ENCODE measurements at places on chromosomes 3 and 15.

DNA sequence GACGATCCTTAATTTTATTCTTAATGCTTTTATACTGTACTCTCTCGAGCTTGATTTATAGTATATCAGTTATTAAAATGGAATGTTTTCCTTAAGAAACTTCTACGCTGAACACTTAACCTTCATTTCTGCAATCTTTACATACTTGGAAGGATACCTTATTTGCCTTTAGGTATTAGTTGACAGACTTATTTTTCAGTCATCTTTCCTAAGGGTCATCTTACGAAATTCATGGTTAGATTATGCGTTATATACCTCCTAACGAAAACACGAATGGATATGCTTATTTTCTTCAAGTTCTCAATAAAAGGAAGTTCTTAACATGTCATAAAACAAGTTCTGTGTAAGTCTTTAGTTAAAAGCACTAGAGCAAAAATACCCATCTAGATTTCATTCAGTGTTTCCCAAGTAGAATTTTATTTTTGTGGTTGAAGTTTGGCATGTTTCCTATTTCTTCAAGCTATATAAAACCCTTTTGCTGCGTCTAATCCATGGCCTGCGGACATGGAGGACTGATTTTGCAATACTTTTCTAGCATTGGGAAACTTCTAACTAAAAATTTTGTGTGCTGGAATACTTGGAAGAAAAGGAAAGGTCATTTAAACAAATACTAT is 231.3 kb downstream of the TP63 start:
- DNase-seq, result no peak

DNA sequence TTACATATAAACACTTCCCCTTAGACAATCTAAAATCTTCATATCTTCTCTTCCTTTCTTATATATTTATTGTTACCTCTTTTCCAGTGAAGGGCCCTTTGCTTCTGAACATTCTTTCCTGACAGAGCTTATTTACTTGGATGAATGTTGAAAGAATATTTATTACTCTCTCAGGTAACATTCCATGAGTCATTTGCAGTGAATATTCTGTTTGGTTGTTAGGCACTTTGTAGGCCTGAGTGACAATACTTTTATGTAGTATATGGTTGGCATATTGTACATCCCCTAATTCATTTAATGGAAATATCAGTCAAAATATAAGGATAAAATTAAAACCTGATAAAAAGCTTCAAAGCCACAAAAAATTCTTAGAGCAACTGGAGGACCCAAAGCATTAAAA is 260.9 kb upstream of the KCNMB2 start:
- no peak for DNase-seq

DNA sequence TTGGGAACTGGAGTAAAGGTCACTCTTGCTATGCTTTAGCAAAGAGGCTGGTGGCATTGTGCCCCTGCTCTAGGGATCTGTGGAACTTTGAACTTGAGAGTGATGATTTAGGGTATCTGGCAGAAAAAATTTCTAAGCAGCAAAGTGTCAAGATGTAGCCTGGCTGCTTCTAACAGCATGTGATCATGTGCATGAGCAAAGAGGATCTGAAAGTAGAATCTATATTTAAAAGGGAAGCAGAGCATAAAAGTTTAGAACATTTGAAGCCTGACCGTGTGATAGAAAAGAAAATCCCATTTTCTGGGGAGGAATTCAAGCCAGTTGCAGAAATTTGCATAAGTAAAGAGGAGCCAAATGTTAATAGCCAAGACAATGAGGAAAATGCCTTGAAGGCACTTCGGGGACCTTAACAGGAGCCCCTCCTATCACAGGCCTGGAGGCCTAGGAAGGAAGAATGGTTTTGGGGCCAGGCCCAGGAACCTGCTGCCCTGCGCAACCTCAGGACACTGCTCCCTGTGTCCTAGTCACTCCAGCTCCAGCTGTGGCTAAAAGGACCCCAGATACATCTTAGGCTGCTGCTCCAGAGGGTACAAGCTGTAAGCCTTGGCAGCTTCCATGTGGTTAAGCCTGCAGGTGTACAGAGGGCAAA is 212.2 kb upstream of the LINGO1 start:
- no peak for DNase-seq

GRCh38 chr3:30751610-30752299 is 142.7 kb downstream of the GADL1 start:
- peak; percentile 48 for DNase-seq

DNA sequence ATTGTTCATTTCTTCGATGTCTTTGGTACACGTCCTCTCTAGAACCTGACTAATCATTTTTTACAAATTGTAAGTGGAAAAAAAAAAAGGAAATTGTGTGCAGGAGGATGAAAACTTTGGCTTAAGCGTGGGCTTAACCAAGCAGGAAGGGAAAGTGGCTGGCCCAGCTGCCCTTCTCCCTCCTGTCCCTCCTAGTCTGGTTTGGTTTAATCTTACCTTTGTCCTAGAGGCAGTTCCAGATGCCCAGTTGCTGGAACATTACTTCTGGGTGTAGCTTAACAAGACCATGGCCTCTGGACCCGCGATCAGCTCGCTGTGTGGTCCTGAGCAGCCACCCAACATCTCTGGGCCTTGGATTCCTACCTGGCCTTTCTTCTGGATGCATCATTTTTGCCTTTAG is 15.4 kb downstream of the PAQR5 start:
- no peak for DNase-seq

- no peak for DNase-seq
Measured at GRCh38 chr3:195087328-195087727, 183.6 kb downstream of the XXYLT1 start.

DNA sequence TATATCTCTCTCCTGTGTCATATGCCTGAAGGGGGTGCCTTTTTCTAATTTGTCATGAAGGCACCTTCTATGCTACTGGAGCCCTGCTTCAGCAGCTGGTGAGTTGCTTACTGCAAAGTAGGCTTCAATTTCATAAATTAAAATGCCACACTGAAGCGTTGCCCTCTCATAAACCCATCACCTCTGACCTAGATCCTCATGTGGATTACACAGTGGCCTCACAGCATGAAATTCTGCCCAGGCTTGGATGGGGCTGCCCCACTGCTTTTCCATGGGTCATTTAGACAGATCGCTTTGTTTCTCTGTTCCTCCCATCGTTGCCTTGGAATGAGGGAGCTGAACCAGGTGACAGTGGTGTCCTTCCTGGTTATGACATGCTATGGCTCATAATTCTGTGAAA is 131.2 kb downstream of the RPL22L1 start:
- no peak for DNase-seq

DNA sequence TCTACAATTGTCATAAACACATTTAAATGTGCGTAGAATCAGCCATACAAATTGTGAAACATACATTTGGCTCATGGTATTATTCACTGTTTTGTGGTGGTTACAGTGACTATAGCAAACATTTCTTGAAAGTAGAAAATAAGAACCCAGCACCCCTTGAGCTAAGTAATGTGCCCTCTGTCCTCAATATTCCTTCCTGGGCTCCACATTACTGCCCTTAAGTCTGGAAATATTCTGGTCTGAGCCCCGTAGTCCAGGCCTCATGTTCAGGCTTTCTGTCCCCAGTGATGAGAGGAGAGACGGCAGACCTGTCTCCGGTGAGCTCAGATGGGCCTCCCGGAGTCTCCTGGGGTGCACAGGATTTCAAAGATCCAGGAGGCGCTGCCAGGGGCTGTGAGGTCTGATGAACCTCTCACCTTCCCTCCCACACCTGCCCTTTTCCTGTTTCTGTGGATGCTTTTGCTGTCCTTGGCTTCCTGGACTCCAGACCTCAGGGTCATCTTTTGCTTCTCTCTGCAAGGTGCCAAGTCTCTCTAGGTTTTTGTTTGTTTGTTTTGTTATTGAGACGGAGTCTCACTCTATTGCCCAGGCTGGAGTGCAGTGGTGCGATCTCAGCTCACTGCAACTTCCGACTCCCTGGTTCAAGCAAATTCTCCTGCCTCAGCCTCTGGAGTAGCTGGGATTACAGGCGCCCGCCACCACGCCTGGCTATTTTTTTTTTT is 8.8 kb upstream of the MUC20 start:
- DNase-seq, result no peak

- DNase-seq, result no peak
Measured at GRCh38 chr3:190064112-190064511, 56.6 kb downstream of the P3H2 start.

DNA sequence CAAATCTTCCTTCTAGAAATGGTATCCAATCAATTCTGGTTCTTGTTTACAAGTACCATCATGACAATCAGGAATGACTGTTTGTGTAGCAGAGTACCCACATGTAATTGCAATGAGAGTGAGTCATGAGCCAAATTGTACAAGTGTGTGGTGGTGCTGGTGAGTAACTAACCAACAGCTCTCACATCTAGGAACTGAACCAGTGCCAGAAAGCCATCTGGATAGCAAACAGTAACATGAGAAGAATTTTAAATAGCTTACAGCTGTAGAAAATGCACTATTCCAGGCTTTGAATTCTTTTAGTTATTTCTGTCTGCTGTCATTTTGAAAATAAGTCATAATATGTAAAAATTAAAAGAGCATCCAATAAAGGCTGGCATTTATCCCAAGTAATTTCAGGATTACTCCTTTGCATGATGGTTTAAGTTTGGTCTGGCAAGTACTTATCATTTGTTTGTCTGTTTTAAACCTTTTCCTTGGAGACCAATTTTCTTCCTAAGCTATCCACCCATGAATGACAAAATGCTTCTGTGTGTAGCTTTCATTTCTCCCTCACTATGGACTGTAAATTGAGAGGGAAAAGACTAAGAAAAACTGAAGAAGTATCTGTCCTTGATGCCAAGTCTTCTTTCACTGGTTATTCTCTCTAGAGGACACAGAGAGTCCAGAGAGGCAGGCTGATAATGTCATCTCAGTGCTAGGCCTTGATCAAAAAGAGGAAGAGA is 60.0 kb downstream of the PIK3CB start:
- peak; percentile 96 for DNase-seq

- DNase-seq, result no peak
Measured at GRCh38 chr3:64238971-64239667, 13.9 kb upstream of the PRICKLE2 start.

- DNase-seq, result peak; percentile 24
Measured at GRCh38 chr15:29924750-29925149, 102.5 kb upstream of the TJP1 start.

Measured in NCI-H1092 treated with DMSO at 0.1 percent for 48 hours (cell line).